Activated CD8-positive, alpha-beta memory T cell treated with anti-CD3 and anti-CD28 coated beads for 48 hours (primary cell): ENCODE measurements at places on chromosomes 5 and 9.

- DNase-seq: no peak
These were observed 24.4 kb upstream of the FNIP1 start for GRCh38 chr5:131821221-131821620.

DNA sequence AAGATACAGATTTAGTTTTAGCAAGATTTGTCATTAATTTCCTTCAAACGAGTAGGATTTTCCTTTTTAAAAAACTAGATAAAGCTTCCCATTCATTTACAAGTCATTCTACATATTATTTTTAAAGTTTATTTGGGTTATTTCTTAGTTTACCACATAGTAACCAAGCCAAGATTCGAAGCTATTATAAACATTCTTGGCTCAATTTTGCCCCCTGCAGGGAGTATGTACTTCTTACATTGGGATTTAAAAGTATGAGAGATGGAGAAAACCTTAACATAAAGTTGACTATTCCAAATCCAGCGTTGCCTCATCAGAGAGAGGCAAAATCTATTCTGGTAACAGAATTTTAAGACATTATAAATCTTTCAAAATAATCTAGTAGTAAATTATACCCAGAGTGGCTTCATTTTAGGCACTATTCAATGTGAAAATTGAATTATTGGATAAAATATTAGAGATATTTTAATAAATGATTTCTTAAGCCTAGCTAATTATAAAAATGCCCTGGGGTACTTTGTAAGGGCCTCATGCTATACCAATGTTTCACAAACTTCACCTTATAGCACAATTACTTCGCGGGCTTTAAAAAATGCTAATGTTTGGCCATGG is 39.1 kb downstream of the FBN2 start:
- DNase-seq: no peak

DNA sequence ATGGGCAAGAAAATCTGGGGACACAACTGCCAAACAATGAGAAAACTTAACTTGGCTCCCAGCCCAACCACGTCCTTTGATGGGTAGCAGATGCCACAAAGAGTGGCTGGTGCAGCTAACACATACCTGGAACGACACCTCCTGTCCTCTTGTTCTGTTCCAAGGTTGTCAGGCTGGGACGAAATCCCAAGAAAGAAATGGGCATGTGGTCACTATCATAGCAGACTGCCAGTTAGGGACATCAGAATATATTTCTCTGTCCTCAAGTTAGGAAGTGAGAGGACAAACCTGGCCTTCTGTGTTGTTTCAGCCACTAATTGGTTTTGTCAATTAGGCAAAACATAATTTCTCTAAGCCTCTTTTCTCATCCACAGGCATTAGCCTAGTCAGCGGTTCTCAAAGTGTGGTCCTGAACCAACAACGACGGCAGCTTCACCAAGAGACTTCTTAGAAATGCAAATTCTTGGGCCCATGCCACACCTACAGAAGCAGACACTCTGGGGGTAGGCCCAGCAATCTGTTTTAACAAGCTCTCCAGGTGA is 63.4 kb downstream of the RAPGEF1 start:
- DNase-seq: no peak

DNA sequence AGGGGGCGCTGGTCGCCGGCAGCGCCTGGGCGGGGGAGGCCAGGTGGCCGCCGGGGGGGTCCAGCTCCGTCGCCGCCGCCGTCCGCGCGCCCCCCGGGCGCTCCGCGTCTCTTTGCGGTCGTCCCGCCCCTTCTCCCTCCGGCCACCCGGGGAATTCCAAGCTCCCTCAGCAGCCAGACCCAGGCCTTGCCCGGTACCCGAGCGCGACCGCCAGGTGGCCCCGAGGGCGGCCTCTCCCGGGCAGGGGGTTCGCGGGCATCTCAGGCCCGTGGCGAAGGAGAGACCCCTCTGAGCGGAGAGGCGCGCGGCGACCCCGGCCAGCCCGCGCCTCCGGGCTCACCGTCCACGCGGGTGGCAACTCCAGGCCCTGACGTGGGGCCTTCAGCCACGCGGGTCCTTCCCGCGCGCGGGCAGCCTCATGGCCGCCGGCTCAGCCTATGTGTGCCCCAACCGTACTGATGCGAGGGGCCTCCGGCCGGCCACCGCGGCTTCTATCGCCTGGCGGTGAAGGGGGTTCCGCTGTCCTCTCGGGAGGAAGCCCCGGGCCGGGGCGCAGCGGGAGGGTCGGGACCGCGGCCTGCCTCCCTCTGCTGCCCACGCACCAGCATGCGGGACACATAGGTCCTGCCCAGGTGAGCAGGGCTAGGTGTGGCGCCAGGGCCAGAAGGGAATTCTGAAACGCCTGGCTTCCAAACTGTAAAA is 529 bp upstream of the NRARP start:
- no peak for DNase-seq

DNA sequence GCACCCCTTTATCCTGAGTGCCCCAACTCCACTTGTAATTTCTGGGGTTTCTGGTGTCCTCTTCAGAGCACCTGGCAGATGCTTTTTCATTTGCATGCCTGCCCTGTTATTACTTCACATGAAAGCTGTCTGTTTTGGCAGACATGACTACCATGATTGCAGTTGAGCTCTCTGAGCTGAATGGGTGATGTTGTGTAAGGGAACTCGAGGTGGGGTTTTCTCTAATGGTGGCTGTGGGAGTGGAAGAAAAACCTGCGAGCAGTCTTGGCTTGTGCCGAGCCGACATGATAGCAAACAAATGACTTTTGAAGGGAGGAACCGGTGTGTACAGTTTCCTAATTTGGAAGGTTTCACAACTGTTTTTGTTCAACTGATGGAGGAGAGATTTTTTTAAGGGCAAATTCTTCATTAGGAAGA is 196.2 kb downstream of the AOPEP start:
- no peak for DNase-seq

DNA sequence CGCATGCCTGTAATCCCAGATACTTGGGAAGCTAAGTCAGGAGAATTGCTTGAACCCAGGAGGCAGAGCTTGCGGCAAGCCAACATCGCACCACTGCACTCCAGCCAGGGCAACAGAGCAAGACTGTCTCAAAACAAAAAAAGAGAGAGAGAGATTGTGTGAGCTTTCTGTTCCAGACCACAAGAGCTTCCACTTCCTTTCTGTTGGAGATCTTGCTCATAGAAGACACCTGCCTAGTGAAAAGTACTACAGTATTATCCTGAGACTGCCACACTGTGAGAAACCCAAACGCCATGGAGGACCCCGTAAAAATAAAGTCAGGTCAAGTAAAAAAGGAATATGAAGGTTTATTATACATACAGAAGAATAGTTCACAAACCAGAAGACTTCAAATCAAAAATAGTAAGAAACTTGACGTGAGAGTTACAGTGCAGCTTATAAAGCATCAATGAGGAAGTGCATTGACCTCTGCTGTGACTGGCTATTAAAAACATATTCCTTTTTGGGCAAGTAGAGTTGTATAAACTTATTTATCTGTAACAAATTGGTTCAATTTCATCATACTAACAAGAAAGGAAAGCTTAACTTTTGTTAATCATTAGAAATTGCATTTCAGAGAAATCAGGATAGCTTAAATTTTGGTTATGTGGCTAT is 4.3 kb upstream of the EMB start:
- no peak for DNase-seq

DNA sequence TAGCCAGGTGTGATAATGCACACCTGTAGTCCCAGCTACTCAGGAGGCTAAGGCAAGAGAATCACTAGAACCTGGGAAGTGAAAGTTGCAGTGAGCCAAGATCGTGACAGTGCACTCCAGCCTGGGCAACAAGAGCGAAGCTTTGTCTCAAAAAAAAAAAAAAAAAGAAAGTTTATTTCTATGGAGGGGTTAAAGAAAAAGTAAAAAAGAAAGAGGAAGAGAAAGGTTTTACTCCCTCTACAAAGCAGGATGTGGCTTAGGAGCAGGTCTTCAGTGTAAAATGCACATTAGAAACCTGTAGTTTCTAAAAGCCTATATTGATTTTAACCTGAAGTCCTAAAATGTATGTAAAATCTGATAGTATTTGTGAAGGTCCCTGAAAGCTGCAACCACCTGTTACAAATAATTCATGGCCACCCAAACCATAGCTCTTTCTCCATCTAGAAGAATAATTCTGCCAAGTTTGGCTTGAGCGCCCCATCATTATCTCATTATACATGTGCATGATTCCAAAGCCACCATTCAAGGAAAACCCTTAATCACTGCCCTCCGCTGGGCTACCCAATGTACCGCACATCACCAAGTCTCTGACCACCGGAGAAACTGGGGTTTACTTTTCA is 3.4 kb downstream of the FNBP1 start:
- DNase-seq: no peak
